ENCODE measurements at places on chromosomes 11 and 22.

- no peak for DNase-seq
These were observed 28.1 kb downstream of the TENM4 start for GRCh38 chr11:79412761-79413160.

GRCh38 chr22:29197096-29197495 is 8.6 kb upstream of the EMID1 start:
- DNase-seq = no peak

- DNase-seq = no peak
These were observed 11.0 kb downstream of the TANGO2 start for GRCh38 chr22:20031732-20032406.

GRCh38 chr11:134691295-134691873 is 279.3 kb upstream of the B3GAT1 start:
- no peak for DNase-seq

DNA sequence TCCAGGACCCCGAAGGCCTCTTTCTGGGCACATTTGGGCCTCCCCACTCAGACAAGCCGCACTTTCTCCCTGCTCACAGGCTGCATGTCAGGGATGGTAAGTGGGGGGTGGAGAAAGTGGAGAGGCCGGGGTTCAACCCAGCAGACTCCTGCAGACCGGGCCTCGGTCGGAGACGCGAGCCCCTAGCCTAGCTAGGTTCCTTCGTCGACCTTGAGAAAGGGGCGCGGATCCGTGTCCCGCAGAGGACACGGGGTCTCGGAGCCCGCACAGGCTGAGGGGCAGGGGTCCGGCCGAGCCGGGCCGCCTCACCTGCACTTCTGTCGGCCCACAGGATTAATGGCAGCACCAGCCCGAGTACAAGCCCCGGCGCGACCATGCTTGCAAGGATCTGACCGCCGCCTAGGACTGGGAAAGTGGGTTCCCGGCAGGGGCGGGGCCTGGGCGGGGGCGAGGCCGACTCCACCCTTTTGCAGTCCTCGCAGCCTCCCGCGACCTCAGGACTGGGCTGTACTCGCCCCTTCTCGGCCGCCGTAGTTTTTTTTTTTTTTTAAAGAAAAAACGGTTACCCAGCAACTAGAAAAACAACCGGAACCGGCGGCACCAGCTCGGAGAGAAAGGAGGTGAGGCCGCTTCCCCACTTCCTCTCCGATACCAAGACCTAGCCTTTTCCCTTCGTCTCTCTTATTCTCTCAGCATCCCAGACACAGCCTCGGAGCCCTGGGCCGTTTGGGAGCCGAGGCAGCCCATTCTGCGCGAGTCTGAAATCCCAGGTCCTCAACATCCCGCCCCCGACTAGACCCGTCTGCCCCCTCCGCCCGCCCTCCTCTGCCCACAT is at the start of the genes SIAE and SPA17:
TSS of gene SIAE (minus strand) at position 407 of the 835 bp plus-strand sequence. CDS start at position 376, 31 bp downstream.
TSS of gene SPA17 (plus strand) at position 572 of the 835 bp plus-strand sequence. CDS start 1,361 bp downstream, outside the sequence.
- peak; percentile 26 for DNase-seq

DNA sequence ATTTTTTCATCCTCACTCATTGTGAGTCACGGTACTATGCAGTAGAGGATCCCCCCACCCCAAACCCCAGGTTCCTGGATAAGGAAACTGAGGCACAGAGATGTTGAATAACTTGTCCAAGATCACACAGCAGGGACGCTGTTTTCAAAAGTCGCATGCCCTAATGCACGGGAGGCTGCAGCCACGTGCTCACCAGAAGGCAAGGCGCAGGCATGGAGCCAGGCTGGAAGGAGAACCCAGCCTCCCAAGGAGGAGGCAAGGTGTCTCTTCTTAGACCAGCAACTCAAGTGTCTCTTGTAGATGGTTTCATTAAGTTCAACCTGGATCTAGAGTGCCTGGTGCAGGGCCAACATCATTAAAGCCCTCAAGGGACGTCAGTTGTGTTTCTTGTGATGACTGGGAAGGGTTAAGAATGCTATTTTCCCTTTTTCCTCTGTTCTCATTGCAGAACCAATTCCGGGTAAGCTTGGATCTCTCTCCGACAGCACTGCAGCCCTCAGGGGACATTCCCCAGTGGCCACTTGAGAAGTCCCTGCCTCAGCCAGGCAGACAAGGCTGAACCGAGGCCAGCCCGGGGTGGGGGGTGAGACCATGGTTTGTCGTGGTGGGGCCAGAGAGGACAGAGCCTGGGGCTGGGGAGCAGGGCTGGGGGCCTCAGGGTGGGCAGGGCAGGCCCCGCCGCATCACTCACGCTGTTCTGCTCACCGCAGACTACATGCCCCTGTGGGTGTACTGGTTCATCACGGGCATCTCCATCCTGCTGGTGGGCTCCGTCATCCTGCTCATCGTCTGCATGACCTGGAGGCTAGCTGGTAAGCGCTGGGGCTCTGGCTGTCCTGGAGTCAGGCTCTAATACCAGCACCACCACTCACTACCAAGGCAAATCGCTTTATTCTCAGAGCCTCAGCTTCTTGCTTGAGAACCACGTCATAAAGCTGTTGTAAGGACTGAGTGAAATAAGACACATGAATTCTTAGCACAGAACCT is 15.7 kb downstream of the TMEM121B start:
- no peak for DNase-seq

DNA sequence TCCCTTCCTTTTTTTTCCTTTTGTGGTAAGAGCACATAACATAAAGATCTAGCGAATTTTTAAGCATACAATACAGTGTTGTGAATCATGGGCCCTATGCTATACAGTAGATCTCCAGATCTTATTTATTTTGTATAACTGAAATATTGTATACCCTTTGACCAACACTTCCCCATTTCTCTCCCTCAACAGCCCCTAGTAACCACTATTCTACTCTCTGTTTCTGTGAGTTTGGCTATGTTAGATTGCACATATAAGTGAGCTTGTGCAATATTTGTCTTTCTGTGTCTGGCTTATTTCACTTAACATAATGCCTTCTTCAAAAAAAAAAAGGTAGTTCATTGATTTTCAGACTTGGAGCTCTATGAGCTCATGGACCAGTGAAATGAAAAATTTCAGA is 180.5 kb downstream of the C11orf91 start:
- DNase-seq = no peak

GRCh38 chr11:131253142-131253655 is 117.2 kb upstream of the NTM start:
- no peak for DNase-seq

DNA sequence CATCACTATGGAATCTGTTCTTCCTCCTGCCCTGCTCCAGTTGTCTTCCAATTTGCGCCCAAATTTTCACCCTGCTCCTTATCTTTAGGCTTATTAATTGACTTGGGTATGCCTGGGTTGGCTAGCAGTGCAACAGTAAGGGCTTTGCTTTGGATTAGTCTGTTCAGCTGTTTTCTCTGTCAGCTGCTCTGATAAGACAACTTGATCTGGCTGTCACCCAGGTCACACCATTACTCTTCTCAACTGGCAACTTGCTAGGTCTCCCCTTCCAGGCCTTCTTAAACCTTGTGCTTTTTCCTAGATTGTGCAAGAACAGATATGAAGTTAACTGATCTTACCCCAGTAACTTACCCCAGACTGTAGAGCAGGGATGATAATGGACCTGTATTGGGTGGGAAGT is 357.8 kb upstream of the LARGE1 start:
- no peak for DNase-seq

DNA sequence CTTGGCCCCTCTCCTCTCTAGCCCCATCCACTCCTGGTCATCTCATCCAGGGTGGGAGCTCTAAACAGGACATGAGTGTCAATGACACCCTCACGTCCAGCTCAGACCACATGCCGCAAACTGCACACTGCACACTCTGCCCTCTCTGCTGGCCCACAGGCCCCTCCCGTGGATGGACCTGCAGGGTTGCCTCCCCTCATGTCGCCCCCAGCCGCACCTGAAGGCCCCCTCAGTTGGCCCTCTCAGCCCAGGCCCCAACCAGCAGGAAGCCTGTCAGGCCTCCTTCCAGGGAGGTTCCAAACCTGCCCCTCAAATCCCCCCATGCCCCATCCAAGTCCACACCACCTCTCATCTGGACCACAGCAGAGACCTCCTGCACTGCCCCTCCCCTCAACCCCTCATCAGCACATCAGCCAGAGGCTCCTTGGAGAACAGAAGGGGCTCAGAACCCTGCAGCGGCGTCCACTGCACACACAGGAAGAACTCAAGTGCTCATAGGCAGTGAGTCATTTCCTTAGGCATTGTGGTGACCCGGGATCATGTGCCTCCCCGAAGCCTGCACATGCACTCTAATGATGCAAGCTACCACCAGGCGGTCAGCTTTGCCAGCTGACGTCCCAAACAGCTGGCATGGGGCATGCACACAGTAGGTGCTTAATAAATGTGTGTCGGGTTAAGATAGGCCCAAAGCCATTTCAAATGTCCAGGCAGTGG is 12.9 kb upstream of the CDKN1C start:
- no peak for DNase-seq

DNA sequence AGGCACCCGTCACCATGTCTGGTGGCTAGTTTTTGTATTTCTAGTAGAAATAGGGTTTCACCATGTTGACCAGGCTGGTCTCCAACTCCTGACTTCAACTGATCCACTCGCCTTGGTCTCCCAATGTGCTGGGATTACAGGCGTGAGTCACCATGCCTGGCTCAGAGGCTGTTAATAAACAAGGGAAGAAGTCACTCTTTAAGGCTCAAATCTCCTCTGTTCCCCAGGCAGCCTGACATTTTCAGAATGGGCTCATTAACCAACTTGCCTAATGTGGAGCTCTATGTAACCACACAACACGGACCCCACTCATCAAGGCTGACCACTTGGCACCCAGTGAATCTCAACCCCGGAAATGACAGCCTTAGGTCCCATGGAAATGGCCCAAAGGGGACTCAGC is 24.1 kb downstream of the APOL3 start:
- no peak for DNase-seq

DNA sequence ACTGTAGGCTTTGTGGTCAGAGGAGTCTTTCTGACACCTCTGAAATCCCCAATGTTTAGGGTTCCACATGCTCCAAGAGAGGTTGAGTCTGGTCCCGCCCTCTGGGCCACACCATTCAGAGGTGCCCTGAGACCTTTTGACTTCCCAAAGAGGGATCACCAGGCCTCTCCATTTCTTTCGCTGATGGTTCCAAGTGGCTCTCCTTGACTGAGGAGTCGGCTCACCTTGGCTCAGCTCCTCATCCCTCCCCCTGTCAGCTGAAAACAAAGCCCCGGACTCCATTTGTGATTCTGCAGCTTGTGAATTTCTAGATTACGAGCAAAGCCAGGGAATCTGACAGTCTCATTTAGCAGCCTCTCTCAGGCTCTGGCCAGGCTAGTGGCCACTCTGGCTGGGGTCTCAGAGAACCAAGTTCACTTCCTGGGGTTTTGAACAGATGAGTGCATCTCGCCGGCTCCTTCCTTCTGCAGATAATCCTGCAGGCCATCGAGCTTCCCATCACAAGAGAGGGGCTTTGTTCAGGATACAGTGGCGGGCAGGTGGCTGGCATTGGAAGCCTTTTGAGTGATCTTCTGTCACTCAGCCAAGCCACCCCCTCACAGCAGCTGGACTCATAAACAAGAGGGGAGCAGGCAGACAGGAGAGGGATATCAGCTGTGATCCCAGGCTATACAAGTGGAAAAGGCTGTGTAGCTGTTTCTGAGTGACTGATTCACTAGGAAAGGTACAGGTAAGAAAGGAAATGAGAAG is 102.9 kb downstream of the TRIM29 start:
- DNase-seq = peak; percentile 31

GRCh38 chr22:24409707-24410106 is 17.7 kb upstream of the ADORA2A start:
- no peak for DNase-seq

DNA sequence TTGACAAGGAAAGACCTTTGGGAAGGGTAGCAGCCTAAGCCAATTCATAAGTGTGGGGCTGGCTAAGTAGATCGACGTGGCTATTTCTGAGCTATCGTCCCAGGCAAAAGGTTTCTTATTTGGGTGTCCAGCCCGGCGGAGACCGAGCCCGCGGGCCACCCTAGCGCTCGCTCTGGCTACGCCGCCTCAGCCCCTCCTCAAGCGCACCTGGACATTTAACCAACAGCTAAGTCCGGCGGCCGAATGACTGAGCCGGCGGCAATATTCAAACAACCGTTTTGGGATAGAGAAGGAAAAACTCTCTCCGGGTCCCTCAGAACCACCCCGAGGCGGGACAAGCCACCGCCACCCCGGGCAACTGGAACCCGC is 457 bp downstream of the RNF141 start:
- no peak for DNase-seq

- no peak for DNase-seq
These were observed 142.7 kb downstream of the LRRC4C start for GRCh38 chr11:41316751-41317150.

GRCh38 chr11:70931430-70931829 is 320.9 kb downstream of the SHANK2 start:
- no peak for DNase-seq

DNA sequence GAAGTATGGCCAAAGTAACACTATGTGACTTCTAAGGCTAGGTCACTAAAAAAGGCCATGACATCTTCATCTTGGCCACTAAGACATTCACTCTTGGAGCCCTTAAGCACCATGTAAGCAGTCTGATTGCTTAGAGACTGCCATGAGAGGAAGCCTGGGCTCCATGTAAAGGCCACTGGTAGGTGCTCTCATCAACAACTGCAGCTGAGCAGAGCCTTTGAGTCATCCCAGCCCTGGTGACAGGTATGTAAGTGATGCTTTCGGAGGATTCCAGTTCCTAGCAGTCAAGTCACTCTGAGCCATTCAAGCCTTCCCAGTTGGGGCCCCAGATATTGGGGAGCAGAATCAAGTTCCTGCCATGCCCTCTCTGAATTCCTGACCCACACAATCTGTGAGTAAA is 26.2 kb downstream of the GAB2 start:
- DNase-seq = no peak
